Thyroid gland (tissue), 4 donors: ENCODE measurements at places on chromosomes 11 and 22.

- no peak overlapping the region for H3K4me3 ChIP-seq
- peaks cover 31% of the 10 kb centered on the region for H3K27me3 ChIP-seq
- H3K4me1 ChIP-seq: peaks cover 17% of the 10 kb centered on the region
- no peaks in the 10 kb centered on the region for H3K36me3 ChIP-seq
- H3K27ac ChIP-seq: peak overlapping the region; percentile 89
- DNase-seq: no peak
Observed at GRCh38 chr11:128692753-128693415, 988 bp upstream of the FLI1 start.

- no peak for DNase-seq
- peaks cover 5% of the 10 kb centered on the region for H3K4me1 ChIP-seq
- H3K27ac ChIP-seq: no peak overlapping the region
- H3K4me3 ChIP-seq: no peak overlapping the region
- H3K36me3 ChIP-seq: no peaks in the 10 kb centered on the region
Observed at GRCh38 chr11:75496305-75496752, 29.4 kb downstream of the GDPD5 start.

DNA sequence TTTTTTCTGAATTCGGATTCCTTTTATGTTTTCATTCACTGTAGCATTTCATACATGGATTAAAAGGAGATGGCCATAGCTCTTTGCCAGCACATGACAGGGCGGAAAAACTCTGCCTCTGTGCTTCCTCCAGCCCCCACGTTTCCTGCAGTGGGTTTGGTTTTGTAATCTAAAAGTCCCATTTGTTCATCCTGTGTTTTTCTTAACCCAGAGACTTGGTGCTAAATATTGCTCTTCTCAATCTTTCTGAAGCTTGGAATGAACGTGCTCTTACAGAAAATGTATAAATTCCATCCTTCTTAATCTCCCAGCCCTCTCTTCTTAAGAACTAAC lies 89.9 kb downstream of the PPP6R3 start:
- H3K4me3 ChIP-seq: no peak overlapping the region
- H3K4me1 ChIP-seq: peaks cover 48% of the 10 kb centered on the region
- H3K27ac ChIP-seq: peak overlapping the region; percentile 47
- DNase-seq: no peak
- peaks cover 10% of the 10 kb centered on the region for H3K36me3 ChIP-seq

- DNase-seq: no peak
- no peaks in the 10 kb centered on the region for H3K27me3 ChIP-seq
- H3K4me3 ChIP-seq: no peak overlapping the region
- H3K36me3 ChIP-seq: no peaks in the 10 kb centered on the region
Observed at GRCh38 chr22:47284822-47285221, 522.4 kb downstream of the TBC1D22A start.

GRCh38 chr22:20438678-20439492 lies 1.3 kb upstream of the SCARF2 start:
- peak overlapping the region; percentile 36 for H3K27ac ChIP-seq
- H3K27me3 ChIP-seq: no peaks in the 10 kb centered on the region
- peaks cover 21% of the 10 kb centered on the region for H3K4me1 ChIP-seq
- no peaks in the 10 kb centered on the region for H3K36me3 ChIP-seq

- no peak for DNase-seq
- no peaks in the 10 kb centered on the region for H3K27me3 ChIP-seq
- H3K4me3 ChIP-seq: no peak overlapping the region
- no peaks in the 10 kb centered on the region for H3K4me1 ChIP-seq
- no peaks in the 10 kb centered on the region for H3K36me3 ChIP-seq
Observed at GRCh38 chr11:134802116-134802515, 390.1 kb upstream of the B3GAT1 start.

- no peaks in the 10 kb centered on the region for H3K27me3 ChIP-seq
- H3K4me1 ChIP-seq: no peaks in the 10 kb centered on the region
- H3K36me3 ChIP-seq: no peaks in the 10 kb centered on the region
- DNase-seq: no peak
- H3K27ac ChIP-seq: no peak overlapping the region
- H3K4me3 ChIP-seq: no peak overlapping the region
Observed at GRCh38 chr22:33386270-33386669, 328.1 kb upstream of the SYN3 start.

GRCh38 chr11:104122836-104123235 lies 41.1 kb downstream of the PDGFD start:
- H3K36me3 ChIP-seq: no peaks in the 10 kb centered on the region
- H3K27me3 ChIP-seq: no peaks in the 10 kb centered on the region

DNA sequence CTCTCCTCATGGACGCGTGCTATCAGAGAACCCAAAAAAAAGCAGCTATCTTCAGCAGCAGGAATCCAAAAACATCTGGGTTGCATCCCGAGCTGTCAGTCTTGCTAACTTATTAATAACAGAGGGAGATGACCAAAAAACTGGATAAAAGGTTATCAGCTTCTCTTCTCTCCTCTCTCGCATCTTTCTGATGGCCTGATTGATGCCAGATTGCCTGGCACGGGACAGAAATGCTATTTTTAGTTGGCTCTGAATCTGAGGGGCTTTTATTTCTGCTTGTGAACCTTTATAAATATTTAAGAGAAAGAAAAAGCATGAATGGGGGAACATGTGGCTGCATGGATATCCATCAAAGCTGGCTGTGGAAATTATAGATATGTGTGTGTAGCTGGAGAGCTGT lies 230.3 kb downstream of the ETS1 start:
- no peak overlapping the region for H3K27ac ChIP-seq
- no peaks in the 10 kb centered on the region for H3K27me3 ChIP-seq
- H3K4me1 ChIP-seq: no peaks in the 10 kb centered on the region
- DNase-seq: no peak
- H3K4me3 ChIP-seq: no peak overlapping the region
- no peaks in the 10 kb centered on the region for H3K36me3 ChIP-seq

- H3K27me3 ChIP-seq: no peaks in the 10 kb centered on the region
- H3K36me3 ChIP-seq: no peaks in the 10 kb centered on the region
- DNase-seq: no peak
- H3K4me1 ChIP-seq: no peaks in the 10 kb centered on the region
- H3K27ac ChIP-seq: no peak overlapping the region
- no peak overlapping the region for H3K4me3 ChIP-seq
Observed at GRCh38 chr11:119796363-119797060, 67.5 kb upstream of the NECTIN1 start.

DNA sequence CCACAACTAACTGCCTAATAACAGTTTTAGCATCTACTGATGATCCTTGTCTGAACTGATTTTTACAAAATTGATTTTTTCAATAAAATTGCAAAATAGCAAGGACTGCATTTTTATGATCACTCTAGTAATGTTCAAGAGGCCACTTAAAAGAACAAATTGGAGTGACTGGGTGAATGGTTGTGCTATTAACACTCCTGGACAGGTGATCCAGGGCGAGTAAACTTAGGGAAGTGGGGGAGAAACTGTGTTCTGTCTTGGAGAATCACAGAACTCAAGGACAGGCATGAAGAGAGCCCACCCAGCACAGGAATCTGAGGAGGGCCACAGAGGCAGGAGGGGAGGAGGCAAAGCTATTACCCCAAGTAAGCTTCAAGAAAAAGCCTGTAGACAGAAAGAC lies 75.8 kb downstream of the SGSM3 start:
- H3K4me3 ChIP-seq: no peak overlapping the region
- peaks cover 70% of the 10 kb centered on the region for H3K4me1 ChIP-seq
- H3K27me3 ChIP-seq: no peaks in the 10 kb centered on the region
- no peak for DNase-seq
- no peak overlapping the region for H3K27ac ChIP-seq

GRCh38 chr22:42084874-42085273 lies 5.4 kb downstream of the SMDT1 start:
- H3K27ac ChIP-seq: no peak overlapping the region
- H3K4me3 ChIP-seq: no peak overlapping the region
- no peak for DNase-seq
- no peaks in the 10 kb centered on the region for H3K27me3 ChIP-seq
- H3K36me3 ChIP-seq: peaks cover 33% of the 10 kb centered on the region
- H3K4me1 ChIP-seq: peaks cover 26% of the 10 kb centered on the region

DNA sequence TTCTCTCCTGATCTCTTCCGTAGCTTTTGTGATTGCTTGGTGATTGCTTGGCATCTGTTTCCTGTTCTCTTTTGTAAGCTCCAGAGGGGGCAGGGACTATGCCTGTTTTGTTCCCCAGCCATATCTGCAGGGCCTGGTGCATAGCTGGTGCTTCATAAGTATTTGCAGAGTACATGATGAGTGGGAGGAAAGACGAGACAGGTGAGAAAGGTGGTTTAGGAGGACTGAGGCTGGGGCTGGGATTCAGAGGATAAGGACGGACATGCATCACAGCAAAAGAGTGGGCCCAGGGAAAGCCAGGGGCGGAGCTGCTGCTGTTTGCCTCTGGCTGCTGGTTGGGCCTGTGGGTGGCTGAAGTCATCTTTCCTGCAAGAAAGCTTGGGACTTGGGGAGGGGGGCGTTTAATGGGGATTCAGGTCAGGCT lies 62.4 kb downstream of the DSCAML1 start:
- H3K4me1 ChIP-seq: no peaks in the 10 kb centered on the region
- no peak overlapping the region for H3K4me3 ChIP-seq
- H3K36me3 ChIP-seq: no peaks in the 10 kb centered on the region
- no peaks in the 10 kb centered on the region for H3K27me3 ChIP-seq

DNA sequence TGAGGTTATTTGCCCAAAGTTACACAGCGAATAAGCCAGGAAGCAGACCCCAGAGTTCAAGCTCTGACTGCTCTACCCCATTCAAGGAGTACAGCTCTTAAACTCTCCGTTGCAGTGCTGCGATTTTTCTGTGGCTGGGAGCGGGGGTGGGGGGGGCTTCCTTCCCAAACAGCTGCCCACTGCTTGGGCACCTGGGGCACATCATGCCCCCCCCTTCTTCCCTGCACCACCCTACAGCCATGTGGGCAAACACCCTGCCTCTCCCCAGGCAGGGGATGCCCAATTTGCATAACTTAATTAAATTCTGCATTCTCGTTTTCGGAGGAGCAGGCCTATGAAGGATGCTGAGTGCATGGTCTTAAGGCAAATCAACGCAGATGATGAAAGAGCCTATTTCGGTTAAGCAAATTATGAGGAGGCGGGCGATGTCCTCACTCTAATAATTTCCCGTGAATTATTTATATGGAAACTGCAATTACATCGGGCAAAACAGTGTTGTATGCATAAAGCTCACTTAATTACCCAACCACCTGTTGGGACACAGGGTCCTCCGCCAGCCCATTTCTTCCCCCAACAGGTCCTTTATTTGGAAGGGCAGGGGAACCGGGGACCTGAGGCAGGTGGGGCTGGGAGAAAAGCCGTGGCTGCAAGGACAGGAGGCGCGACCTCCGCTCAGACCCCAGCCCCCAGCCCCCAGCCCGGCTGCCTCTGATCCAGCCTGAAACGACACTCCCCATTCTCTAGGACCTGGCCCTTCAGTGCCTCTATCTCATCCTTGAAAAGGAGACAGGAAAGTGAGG lies 610.5 kb downstream of the BUD13 start:
- no peak overlapping the region for H3K27ac ChIP-seq
- H3K4me3 ChIP-seq: no peak overlapping the region
- H3K36me3 ChIP-seq: no peaks in the 10 kb centered on the region
- no peak for DNase-seq
- no peaks in the 10 kb centered on the region for H3K4me1 ChIP-seq

- no peak for DNase-seq
- H3K27me3 ChIP-seq: no peaks in the 10 kb centered on the region
- peaks cover 20% of the 10 kb centered on the region for H3K4me1 ChIP-seq
- H3K4me3 ChIP-seq: no peak overlapping the region
Observed at GRCh38 chr11:62708392-62708791, 916 bp downstream of the GNG3 start.

DNA sequence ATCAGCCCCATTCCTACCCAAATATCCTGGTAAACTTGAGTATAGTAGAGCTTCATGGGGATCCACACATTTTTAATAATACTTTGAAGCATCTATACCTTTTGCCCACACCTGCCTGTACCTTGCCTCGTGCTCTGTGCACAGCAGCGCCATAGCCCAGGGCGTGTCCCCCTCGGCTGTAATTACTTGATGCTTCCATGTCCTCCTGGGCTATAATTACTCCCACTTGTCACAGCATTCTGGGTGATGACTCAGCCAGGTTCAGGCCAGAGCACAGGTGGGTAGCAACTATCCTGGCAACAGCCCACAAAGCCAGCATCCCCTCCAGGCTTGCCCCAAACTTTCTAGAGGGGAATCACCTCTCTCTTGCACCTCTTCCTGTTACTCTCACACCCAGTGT lies 23.7 kb upstream of the SLC36A4 start:
- H3K4me1 ChIP-seq: peaks cover 12% of the 10 kb centered on the region
- no peaks in the 10 kb centered on the region for H3K36me3 ChIP-seq
- H3K4me3 ChIP-seq: no peak overlapping the region
- no peaks in the 10 kb centered on the region for H3K27me3 ChIP-seq
- no peak for DNase-seq

DNA sequence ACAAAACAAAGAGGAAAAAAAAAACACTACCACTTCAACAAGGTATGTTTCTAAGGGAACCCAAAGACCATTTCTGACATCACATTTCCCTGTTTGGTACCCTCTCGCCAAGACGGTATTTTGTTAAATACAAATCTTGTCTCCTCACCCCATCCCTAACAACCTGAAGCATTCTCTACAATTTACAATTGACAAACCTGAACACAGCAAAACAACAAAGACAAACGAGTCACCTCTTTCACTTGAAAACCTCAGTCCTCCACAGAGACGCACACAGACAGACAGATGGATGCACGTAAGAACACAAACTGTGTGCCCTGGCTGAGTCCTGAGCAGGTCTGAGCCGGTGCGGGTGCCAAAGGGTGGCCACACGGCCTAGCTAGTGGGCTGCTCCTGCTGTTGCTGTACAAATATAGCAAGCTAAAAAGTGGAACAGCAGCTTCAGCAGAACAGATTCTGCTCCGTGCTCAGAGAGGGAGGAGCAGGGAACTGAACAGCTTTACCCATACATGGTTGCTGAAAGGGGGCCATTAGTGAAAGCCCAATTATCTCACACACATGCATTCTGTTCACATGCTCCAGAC lies 28.5 kb downstream of the CELF1 start:
- H3K4me1 ChIP-seq: peaks cover 62% of the 10 kb centered on the region
- peak; percentile 50 for DNase-seq
- no peak overlapping the region for H3K4me3 ChIP-seq

DNA sequence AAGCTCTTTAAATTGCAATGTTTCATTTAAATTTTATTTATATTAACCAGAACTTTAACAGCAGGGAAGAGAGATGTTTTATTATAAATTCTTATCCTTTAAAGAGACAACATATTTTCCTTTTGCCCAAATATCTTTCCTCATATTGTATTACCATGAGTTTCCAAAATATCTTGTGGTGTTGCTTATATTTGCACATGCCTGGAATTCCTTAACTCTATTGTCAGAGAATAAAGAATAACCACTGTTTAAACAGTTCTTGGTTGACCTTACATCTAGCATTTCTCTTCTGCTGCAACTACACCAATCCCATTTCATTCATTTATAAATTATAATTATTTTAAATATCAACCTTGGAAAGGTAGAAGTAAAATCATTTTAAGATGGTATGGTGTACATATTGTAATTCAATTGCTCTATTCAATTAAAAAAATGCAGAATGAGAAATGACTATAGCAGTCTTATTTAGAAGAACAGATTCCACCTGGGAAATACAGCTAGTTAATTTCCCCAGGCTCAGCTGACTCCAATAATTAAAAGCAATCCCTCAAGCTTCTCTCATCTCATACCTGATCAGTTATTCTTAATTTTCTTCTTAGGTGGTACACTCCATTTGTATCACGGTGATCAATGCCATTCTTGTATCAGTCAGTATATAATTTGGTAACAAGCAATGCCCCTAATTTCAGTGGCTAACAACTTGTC lies 923.3 kb downstream of the KCNA4 start:
- no peaks in the 10 kb centered on the region for H3K36me3 ChIP-seq
- H3K27ac ChIP-seq: peak overlapping the region; percentile 69
- peaks cover 10% of the 10 kb centered on the region for H3K4me1 ChIP-seq
